ENCODE measurements at places on chromosomes 5 and 9.

GRCh38 chr9:88537761-88538091, 2.7 kb downstream of the NXNL2 start:
- no peak for DNase-seq

DNA sequence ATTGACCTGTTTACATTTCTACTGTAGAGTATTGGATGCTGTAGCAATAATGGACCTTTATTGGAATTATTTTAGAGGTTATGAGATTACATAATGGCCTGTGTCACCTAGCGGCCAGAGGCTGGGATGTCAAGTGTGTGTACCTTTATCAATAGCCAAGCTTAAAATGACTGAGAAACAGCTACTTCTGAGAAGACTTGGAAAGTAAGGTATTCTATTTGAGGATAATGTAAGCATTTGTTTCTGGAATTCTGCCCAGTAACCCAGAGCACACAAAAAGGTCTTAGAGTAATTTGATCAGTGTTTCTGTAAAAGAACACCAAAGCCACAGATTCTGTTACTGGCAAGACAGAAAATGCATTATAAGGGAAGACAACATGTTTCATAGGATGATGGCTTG, 116.8 kb downstream of the MACIR start:
- DNase-seq = no peak

DNA sequence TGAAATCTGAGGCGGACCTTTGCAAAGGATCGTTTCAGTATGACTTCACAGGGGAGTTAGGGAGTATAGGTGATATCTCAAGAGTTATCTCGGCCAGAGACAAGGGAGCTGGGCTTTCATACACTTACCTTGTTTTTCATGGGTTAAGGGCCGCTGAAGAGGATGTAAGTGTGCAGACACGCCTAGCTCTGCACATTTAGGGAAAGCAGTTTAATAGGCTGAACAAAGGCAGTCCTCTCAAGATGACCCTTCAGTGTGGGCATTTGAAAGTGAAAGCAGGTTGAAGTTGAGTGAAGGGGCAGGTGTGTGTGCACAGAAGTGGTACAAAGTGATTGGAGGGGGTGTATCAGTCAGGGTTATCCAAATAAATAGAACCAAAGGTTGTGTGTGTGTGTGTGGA, 33.1 kb upstream of the PRXL2C start:
- DNase-seq = no peak

DNA sequence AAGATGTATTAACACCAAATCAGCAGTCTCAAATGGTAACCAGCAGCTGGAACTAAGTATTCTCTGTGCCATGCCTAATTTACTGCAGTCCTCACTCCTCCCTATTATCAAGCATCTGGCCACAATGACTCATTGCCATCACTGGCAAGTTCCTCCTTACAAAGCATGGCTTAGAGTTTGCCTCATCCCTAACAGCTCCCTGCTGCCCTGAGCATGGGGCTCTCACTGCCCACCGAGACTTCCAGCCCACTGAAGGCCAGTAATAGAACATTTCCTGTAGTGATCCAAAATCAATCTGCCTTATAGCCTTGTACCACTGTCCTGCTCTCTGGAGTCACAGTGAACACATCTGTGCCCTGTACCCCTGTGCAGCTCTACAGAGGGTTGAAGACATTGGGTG, 211.9 kb upstream of the TRIM32 start:
- DNase-seq = no peak

Measured in stimulated activated CD8-positive, alpha-beta memory T cell treated with anti-CD3 and anti-CD28 coated beads, Interleukin-2, amount 100 ng/mL, for 1 hour (primary cell).